ENCODE measurements at places on chromosomes 5 and 9.
A peak's percentile ranks its signal among the peaks of the same experiment; 100 is the strongest.

- no peak overlapping the region for H3K4me3 ChIP-seq
- no peak overlapping the region for H3K27ac ChIP-seq
- DNase-seq = no peak
- H3K4me1 ChIP-seq = no peaks in the 10 kb centered on the region
- no peaks in the 10 kb centered on the region for H3K36me3 ChIP-seq
These were observed 39.4 kb downstream of the GNG10 start for GRCh38 chr9:111700776-111701175.

- no peak for DNase-seq
- H3K4me1 ChIP-seq = no peaks in the 10 kb centered on the region
- H3K4me3 ChIP-seq = no peak overlapping the region
- H3K36me3 ChIP-seq = no peaks in the 10 kb centered on the region
- H3K27me3 ChIP-seq = no peaks in the 10 kb centered on the region
These were observed 274.7 kb downstream of the ELAVL2 start for GRCh38 chr9:23551311-23551721.

DNA sequence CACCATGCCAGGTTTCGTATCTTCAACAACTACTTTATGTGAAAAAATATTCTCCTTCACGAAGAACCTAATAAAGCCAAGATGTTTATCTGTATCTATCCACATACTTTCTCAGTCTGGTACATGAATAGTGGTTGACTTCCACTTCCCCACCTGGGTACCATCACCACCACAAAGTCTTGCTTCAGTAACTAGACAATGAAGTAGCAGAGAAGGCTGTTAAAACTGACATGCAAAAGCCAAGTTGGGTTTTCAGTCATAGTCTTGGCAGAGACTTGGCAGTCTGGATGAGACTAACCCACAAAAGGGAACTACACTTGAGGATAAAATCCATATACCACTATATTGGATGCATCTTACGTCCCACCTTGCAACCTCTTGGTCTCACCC is 5.0 kb downstream of the P4HA2 start:
- no peaks in the 10 kb centered on the region for H3K36me3 ChIP-seq
- H3K4me1 ChIP-seq = peaks cover 81% of the 10 kb centered on the region
- no peak overlapping the region for H3K4me3 ChIP-seq
- no peak for DNase-seq
- H3K27me3 ChIP-seq = no peaks in the 10 kb centered on the region

DNA sequence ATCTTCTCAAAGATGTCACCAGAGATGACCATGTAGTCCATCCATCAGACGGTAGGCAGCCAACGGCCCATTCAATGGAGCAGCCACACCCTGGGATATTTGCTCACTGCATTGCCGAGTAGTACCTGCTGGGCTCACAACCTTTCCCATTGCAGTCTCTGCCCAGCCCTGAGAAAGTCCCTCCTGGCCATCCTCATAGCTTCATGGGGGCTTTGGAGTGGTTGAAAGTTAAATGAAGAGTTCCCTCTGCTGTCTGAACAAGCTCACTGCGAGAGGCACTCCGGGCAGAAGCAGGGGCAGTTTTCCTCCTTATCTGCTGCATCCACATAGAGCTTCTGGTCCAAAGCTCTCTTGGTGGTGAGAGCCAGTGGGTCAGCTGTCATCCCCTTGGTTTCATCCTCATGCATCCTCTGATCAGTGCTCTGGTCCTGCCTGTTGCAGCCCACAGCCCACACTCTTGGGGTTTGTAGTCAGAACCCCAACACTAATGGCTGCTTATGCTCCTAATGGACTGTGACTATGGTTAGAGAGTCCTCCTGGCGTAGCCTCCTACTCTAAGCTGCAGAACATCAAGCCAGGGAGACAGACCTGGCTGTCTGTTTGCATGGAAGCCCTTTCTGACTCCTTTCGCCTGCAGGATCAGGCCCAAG is 23.3 kb downstream of the TNFSF8 start:
- H3K27ac ChIP-seq = no peak overlapping the region
- no peaks in the 10 kb centered on the region for H3K36me3 ChIP-seq
- DNase-seq = no peak
- H3K4me3 ChIP-seq = no peak overlapping the region

GRCh38 chr9:127319366-127320114 is 55.0 kb downstream of the GARNL3 start:
- H3K27ac ChIP-seq = peak overlapping the region; percentile 65
- H3K4me3 ChIP-seq = no peak overlapping the region
- H3K4me1 ChIP-seq = peaks cover 49% of the 10 kb centered on the region
- H3K36me3 ChIP-seq = peaks cover 5% of the 10 kb centered on the region
- no peaks in the 10 kb centered on the region for H3K27me3 ChIP-seq

DNA sequence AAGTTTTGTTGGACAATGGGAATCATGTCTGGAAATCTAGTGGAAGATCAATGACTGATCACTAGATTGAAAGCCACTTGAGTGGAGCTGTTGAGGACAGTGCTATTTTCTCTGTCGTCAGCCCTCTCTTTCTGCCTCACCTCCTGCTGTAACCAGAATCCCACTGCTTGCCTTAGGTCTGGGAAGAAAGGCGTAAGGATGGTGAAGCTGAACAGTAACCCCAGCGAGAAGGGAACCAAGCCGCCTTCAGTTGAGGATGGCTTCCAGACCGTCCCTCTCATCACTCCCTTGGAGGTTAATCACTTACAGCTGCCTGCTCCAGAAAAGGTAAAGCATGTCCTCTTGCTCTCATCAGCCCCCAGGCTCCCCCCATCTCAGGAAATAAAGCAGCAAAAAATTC is 1.1 kb downstream of the NSG2 start:
- H3K27ac ChIP-seq = no peak overlapping the region
- H3K4me1 ChIP-seq = no peaks in the 10 kb centered on the region
- H3K4me3 ChIP-seq = no peak overlapping the region
- no peaks in the 10 kb centered on the region for H3K36me3 ChIP-seq

GRCh38 chr5:79577693-79578092 is 34.5 kb upstream of the TENT2 start:
- H3K27ac ChIP-seq = no peak overlapping the region
- H3K4me3 ChIP-seq = no peak overlapping the region
- H3K27me3 ChIP-seq = no peaks in the 10 kb centered on the region
- no peaks in the 10 kb centered on the region for H3K4me1 ChIP-seq
- no peaks in the 10 kb centered on the region for H3K36me3 ChIP-seq

DNA sequence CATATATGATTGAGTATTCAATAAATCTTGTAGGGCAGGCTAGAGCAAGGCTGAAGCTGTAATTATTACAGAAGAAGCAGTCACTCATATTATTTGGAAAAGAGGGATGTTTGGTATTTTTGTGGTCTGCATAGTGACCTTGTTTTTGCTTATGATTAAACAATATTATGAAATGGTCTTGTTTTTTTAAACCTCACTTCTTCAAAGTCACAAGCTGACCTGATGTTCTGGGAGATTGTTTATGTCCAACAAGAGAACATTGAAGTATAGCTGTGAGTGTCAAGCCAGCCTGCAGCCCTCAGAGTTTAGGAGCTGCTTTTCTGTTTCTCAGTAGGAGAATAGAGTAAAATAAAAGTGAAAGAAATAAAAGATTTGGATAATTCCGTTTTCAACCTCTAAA is 342.2 kb downstream of the LRRC70 start:
- H3K27me3 ChIP-seq = no peaks in the 10 kb centered on the region
- no peak overlapping the region for H3K4me3 ChIP-seq
- H3K36me3 ChIP-seq = no peaks in the 10 kb centered on the region
- H3K4me1 ChIP-seq = no peaks in the 10 kb centered on the region
- H3K27ac ChIP-seq = no peak overlapping the region
- DNase-seq = no peak

DNA sequence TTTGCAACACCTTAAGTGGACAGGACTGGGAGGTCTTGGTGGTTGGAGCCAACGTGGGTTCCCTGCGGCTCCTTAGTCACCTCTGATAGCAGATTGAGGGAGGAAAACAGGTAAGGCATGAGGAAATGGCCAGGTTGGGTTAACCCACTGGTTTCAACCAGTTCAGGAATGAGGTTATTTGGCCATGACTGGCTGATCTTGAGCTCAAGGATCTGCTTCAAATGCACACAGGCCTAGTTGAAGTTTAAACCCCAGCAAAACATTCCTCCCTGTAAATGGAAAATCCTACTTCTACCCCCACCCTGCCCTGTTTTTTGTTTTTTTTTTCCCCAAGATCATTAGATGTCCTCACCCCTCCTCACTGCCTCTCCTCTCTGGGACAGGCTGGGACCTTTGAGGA is 3.2 kb upstream of the NUP214 start:
- H3K36me3 ChIP-seq = no peaks in the 10 kb centered on the region
- H3K4me3 ChIP-seq = no peak overlapping the region
- DNase-seq = no peak
- H3K4me1 ChIP-seq = peaks cover 27% of the 10 kb centered on the region
- no peaks in the 10 kb centered on the region for H3K27me3 ChIP-seq

- no peak overlapping the region for H3K4me3 ChIP-seq
- H3K27me3 ChIP-seq = no peaks in the 10 kb centered on the region
- no peak for DNase-seq
- peaks cover 35% of the 10 kb centered on the region for H3K4me1 ChIP-seq
- no peak overlapping the region for H3K27ac ChIP-seq
These were observed 15.5 kb downstream of the IGIP start for GRCh38 chr5:140141241-140141640.

DNA sequence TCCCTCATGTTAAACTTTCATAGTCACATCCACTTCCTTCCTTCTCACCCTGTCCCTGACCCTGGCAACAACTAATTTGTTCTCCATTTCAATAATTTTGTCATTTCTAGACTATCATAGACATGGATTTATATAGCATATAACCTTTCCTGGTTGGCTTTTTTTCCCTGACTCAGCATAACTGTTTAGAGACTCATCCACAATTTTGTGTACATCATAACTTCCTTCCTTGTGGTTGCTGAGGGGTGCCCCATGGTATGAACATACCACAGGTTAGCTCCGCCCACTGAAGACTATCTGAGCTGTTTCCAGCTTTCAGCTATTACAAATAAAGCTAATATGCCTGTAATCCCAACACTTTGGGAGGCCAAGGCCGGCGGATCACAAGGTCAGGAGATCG is 137.3 kb downstream of the PHF2 start:
- no peak for DNase-seq
- H3K36me3 ChIP-seq = no peaks in the 10 kb centered on the region
- no peaks in the 10 kb centered on the region for H3K4me1 ChIP-seq
- no peak overlapping the region for H3K4me3 ChIP-seq

DNA sequence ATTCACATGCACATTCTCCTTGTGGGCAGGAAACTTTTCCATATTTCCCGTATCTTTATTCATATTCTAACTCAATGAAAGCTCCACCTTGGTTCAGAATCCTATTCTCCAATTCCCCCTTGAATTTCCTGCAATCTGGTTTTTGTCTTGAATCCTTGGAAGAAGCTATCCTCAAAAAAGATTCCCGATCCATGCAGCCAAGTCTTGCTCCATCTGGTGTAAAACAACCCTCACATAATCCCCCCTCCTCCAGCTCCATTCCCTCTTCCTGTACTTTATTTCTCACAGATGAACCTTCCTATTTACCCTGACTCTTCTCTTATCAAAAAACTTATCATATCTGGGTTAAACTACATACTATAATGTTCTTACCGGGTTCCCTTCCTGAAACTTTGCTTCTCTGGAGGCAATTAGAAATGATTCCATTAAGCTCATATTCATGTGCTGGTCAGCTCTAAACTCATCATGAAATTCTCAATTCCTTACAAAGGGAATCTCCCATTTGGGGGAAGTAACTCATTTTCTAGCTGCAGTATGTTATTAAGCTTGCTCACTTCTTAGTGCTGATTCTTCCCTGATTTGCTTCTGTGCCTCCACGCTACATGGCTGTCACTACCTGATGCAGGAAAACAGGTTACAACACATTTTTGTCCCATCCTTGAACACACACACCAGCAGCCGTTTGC is 81.7 kb downstream of the GNAQ start:
- no peaks in the 10 kb centered on the region for H3K27me3 ChIP-seq
- no peak overlapping the region for H3K4me3 ChIP-seq
- no peaks in the 10 kb centered on the region for H3K36me3 ChIP-seq
- H3K4me1 ChIP-seq = peaks cover 84% of the 10 kb centered on the region
- H3K27ac ChIP-seq = no peak overlapping the region

GRCh38 chr9:116476935-116477381 is 210.1 kb upstream of the TRIM32 start:
- no peak for DNase-seq
- no peak overlapping the region for H3K27ac ChIP-seq
- H3K4me1 ChIP-seq = peaks cover 3% of the 10 kb centered on the region
- no peaks in the 10 kb centered on the region for H3K27me3 ChIP-seq

DNA sequence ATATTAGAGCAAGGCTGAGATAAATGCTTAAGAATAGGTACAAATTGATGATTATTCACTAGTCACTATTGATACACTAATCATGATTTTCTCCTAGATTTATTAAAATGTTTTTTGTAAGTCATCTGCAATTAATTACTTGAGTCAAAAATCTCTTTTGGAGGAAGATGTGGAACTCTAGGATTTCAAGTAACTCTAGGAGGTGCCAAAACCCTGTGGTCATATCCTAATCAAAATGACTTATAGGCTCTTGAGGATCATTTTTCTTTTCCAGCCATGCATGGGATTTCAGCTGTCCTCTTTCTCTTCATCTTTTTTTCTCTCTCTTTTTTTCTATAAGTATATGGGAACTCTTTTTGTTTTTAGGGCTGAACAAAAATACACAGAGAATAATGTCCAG is 141.8 kb upstream of the CD180 start:
- H3K4me1 ChIP-seq = no peaks in the 10 kb centered on the region
- no peak overlapping the region for H3K4me3 ChIP-seq
- H3K27me3 ChIP-seq = no peaks in the 10 kb centered on the region
- no peaks in the 10 kb centered on the region for H3K36me3 ChIP-seq
- DNase-seq = no peak
- H3K27ac ChIP-seq = no peak overlapping the region

DNA sequence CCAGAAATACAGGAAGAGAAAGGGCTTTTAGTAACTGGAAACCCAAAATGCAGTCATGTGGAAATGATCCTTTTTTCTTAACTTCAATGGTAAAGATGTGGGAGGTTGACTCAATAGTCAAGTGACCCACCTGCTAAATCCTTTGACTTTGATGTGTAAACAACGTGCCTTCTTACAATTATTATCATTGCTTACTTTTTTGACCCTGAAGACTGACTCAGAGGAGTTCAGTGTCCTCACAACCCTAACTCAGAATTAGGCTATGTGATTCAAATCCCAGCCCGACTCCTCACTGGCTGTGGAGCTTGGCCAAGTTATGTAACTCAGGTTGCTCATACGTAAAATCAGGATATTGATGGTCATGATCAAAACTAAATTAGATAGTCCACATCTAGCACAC is 27.9 kb downstream of the ANXA1 start:
- no peaks in the 10 kb centered on the region for H3K27me3 ChIP-seq
- H3K4me3 ChIP-seq = no peak overlapping the region
- H3K4me1 ChIP-seq = peaks cover 11% of the 10 kb centered on the region

DNA sequence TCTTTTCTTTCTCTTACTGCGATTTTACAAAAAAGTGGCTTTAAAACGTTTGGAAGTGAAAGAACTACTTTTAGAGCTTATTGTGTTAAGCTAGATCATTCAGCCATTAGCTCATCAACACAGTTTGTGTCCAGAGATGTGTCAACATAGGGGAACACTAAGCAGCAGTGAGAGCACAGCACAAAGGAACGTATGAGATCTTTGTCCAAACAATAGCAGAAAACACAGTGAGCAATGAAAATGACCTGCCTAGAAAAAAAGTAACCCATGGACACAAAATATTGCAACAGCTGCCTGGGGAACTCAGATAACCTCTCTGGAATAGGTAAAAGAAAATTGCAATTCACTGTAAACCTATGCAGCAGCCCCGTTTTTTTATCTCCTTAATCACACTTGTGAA is 372.5 kb downstream of the ARHGEF28 start:
- no peak overlapping the region for H3K27ac ChIP-seq
- H3K4me1 ChIP-seq = no peaks in the 10 kb centered on the region
- DNase-seq = no peak
- H3K4me3 ChIP-seq = no peak overlapping the region
- H3K36me3 ChIP-seq = no peaks in the 10 kb centered on the region
- no peaks in the 10 kb centered on the region for H3K27me3 ChIP-seq

All from thoracic aorta (tissue), 2 donors.